Activated T-cell treated with anti-CD3 and anti-CD28 coated beads, Interleukin-2, amount 50 U/mL, for 72 hours (primary cell): ENCODE measurements at places on chromosomes 6 and 20. TPM values are rescaled to one million over a fixed set of nuclear protein-coding genes. Genes with fewer than 3 reads are reported as not detected.

- DNase-seq: no peak
- no peak overlapping the region for H3K27ac ChIP-seq
- H3K27me3 ChIP-seq: no peaks in the 10 kb centered on the region
- H3K4me1 ChIP-seq: peaks cover 28% of the 10 kb centered on the region
- no peaks in the 10 kb centered on the region for H3K36me3 ChIP-seq
- no peak overlapping the region for H3K4me3 ChIP-seq
Measured at GRCh38 chr6:26359765-26360164, 5.2 kb upstream of the BTN3A2 start.

- no peaks in the 10 kb centered on the region for H3K36me3 ChIP-seq
- peak overlapping the region; percentile 60 for H3K4me3 ChIP-seq
- no peak overlapping the region for H3K27ac ChIP-seq
- no peak for DNase-seq
- peaks cover 39% of the 10 kb centered on the region for H3K4me1 ChIP-seq
- H3K27me3 ChIP-seq: peaks cover 83% of the 10 kb centered on the region
Measured at GRCh38 chr6:30450548-30450908, 38.8 kb upstream of the HLA-E start.

- H3K4me3 ChIP-seq: no peak overlapping the region
- H3K36me3 ChIP-seq: no peaks in the 10 kb centered on the region
- H3K27me3 ChIP-seq: peaks cover 30% of the 10 kb centered on the region
- no peaks in the 10 kb centered on the region for H3K4me1 ChIP-seq
- H3K27ac ChIP-seq: no peak overlapping the region
- no peak for DNase-seq
Measured at GRCh38 chr6:52046456-52046855, 41.0 kb downstream of the PKHD1 start.

VIP gene
- not detected for total RNA-seq

FAM135A gene
- total RNA-seq: 12.6 TPM
